Suppressor macrophage treated with lipopolysaccharide for 4 hours (primary cell): ENCODE measurements at places on chromosomes 2 and 18.
A peak's percentile ranks its signal among the peaks of the same experiment; 100 is the strongest.

GRCh38 chr2:67948506-67948905 is 114.3 kb downstream of the C1D start:
- DNase-seq, result no peak

GRCh38 chr2:37060446-37060845 is 23.7 kb downstream of the HEATR5B start:
- no peak for DNase-seq

- no peak for DNase-seq
Observed at GRCh38 chr2:2530334-2530733, 199.3 kb upstream of the MYT1L start.

- no peak for DNase-seq
Observed at GRCh38 chr2:75428646-75429443, 131.9 kb downstream of the EVA1A start.

- DNase-seq, result no peak
Observed at GRCh38 chr2:179050755-179051154, 818 bp upstream of the CCDC141 start.

- no peak for DNase-seq
Observed at GRCh38 chr18:5969989-5970403, 74.7 kb upstream of the TMEM200C start.

DNA sequence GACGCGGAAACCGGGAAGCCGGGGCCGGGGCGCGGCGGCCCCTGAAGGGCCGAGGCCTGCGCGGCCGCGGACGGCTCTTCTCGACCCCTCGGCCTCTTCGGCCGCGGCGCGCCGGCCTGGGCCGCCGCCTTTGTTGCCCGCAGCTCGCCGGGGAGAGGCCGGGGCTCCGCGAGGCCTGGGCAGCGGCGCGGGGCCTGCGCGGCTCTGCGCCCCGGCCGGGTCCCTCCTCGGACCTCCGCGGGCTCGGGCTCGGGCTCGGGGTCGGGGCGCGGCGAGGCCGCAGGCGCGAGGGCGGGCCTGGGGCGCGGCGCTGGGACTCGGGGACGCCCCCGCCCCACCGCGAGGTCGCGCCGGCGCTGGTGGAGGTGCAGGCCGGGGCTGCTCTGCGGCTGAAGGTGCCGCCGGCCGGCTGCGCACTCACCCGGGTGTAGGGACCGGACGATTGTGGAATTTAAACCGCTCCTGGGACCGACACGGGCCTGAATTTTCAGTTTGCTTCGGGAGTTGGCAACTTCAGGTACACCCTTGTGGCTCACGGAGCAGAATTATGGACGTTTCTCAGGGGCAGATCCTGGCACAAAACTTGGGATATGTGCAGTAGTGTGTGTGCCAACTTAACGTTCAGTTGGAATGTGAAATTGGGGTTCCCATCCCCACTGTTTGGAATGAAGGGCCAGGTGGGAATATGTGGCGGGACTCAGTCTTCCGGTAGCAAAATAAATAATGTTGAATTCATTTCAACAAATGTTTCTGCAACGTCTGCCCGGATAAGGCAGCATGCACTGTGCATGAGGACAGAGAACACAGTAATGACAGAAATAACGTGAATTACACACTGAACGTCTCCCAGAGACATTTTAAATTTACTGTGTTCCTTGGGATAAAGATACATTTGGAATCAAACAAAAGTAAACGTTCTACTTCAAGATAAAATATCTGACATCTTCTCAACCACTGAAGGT is 787 bp downstream of the SOCS6 start:
- peak; percentile 42 for DNase-seq

DNA sequence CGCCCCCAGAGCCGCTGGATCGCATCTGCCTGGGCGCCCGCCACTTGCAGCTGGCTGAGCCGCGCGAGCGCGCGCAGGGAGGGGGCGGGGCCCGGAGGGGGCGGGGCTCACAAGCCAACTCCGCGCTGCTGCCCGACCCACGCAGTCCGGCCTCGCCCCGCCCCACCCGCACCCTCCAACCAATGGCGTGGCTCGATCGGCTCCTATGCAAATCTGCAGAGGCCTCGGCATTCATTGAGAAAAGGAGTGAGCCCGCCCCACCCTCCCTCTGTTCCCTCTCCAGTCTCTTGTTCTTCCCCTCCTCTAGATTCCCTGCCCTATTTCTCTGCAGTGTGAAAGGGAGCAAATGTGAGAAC is at the start of gene ALK:
Gene ALK, minus strand, starts transcription at position 27 of the 356 bp plus-strand sequence. CDS start 927 bp downstream, outside the sequence.
- peak; percentile 67 for DNase-seq

DNA sequence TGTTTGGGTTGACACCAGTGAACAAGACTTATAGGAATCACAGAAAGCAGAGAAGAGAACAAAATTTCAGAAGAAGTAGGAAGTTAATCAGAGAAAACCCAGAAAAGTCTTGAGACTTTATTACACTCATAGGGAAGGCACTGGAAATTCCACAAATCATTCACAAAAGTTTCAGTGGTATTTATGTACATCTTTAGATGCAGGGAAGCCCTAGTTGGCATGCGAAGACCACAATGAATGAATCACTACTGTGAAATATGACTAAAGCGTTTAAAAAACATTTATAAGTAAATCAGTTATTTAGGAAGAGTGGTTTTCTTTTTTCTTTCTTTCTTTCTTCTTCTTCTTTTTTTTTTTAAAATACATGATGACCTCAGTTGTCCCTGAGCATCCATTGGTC is 105.1 kb downstream of the NUP35 start:
- no peak for DNase-seq

DNA sequence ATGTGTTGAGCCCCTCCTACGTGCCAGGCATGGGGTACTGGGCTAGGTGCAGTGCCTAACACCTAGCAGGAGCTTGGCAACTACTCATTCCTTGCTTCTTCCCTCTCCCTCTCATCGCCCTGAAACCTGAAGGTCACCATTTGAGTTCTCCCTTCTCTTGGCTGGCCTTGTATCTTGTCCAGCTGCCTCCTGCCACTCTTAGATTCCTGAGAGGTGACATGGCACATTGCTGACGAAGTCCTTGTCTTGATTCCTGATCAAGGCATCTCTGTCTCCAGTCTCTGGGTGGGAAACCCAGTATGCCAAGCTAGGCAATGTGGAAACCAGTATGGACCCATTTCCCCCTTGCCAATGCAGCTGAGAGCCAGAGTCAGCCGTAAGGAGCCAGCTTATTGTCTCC is 9.0 kb upstream of the EFR3B start:
- DNase-seq, result no peak

DNA sequence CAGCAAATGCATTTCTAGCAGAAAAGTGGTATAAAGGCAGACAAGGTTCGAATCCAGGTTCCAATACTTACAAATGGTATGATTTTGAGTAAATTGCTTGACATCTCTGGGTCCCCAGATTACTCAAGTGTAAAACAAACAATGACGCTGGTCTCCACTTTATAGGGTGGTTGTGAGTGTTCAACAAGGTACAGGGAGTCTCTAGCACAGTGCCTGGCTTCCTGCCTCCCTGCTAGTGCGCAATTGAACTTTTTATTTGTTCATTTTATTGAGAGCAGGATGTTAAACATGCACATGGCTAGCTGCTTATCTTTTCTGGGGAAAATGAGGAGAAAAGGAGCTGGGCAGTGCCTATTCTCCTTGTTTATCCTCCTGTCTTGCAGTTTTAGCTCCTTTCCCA is 74.9 kb upstream of the MYL1 start:
- no peak for DNase-seq

GRCh38 chr18:40874233-40874632 is 1080.8 kb upstream of the PIK3C3 start:
- no peak for DNase-seq

DNA sequence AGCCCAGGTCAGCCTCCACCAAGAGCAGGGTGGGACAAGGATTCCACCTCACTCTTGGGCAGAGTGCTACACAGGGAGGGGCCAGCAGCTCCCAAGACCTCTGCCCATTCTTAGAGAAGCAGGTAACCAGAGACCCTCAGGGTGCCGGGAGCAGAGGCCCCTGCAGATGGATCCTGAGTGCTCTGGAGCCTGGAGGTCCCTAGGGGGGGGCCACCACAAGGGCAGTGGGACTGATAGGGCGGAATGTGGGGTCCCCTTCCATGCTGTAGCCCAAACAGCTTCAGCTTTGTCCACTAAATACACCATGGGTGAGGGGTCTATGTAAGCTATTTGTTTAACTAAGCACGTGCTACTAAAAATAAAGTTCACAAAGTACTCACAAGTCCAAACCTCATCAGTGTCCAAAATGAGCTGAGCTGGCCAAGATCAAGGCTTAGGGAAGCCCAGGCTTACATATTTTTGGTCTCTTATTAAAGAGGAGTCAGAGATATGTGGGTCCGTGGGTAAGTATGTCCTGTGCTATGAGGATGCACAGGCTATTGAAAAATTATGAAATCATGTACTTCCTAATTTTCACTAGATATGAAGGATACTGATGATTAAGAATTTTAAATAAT is 21.5 kb upstream of the GPC1 start:
- DNase-seq, result no peak

DNA sequence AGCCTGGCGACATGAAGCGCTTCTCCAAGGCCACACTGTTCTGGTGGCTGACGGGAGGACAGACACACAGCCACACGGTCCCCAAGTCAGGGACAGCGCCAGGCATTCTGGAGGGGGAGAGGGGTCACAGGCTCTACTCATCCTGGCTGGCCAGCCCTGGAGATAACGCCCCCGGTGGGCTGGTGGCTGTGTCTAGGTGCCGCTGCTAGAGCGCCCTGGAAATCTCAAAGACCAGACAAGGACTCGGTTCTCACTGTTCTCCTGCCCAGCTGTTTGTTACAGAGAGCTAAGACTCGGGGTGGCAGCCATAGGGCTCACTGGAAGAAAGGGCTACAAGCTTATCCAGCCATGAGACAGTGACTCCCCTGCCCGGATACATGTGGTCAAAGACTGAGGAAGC is 72.0 kb downstream of the KCNF1 start:
- DNase-seq, result no peak

DNA sequence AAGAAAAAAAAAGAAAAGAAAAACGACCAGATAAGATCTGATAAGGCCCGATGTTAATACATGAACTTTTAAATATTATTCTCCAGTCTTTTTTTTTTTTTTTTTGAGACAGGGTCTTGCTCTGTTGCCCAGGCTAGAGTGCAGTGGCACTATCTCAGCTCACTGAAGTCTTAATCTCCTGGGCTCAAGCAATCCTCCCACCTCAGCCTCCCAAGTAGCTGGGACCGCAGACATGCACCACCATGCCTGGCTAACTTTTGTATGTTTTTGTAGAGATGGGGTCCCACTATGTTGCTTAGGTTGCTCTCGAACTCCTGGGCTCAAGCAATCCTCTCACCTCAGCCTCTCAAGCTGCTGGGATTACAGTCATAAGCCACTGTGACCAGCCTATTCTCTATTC is 1.6 kb downstream of the ABCG5 start:
- no peak for DNase-seq

DNA sequence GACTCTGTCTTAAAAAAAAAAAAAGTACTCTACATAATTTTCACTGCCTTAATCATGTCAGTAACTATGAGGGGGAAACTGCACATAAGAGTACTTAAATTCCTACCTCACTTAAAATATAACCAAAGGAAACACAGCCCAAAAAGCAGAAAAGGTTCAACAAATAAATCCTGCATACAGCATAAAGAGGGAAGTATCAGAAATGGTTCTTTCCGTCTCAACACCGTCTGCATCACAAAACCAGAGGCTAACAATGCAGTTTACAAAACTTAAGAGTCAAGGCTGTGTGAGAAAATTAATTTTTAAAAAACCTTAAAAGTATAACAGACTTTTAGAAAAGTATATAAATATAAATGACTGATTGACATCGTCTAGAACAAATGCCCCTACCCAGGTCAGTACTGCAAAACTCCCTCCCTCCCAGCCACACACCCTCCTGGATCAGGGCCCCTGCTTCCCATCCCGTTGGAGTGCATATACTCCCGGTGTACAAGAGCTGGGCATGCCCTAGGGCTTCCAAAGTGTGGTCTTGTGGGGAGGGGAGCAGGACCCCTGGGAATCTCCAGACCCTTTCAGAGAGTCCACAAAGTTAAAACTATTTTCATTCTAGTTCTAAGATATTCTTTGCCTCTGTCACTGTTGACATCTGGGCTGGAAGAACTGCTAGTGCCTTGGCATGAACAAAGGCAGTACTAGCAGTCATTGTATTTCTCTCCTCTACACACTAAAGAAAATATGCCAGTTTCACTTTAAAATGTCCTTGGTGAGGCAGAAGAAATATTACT is 67.0 kb upstream of the SERTAD2 start:
- no peak for DNase-seq

- DNase-seq, result no peak
Observed at GRCh38 chr2:46564811-46565241, 85.5 kb downstream of the TMEM247 start.

- DNase-seq, result no peak
Observed at GRCh38 chr18:74373428-74373827, 57.8 kb downstream of the C18orf63 start.

DNA sequence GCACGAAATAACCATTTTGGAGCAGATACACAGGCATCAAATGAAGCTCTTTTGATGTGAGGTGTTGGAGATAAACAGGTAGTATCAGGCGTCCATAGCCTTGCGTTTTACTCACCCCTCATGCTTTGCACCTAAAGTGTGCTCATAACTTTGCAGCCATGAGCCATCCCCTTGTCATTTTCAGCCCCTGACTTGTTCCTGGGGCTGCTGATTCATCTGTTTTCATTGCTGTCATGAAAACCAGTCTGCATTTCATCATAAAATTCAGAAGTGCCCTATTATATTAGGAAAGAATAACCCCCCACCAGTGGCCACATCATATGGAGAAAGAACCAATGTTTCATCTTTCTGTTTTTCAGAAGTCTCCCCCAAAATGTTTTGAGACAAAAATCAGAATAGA is 329.7 kb upstream of the NRP2 start:
- no peak for DNase-seq

DNA sequence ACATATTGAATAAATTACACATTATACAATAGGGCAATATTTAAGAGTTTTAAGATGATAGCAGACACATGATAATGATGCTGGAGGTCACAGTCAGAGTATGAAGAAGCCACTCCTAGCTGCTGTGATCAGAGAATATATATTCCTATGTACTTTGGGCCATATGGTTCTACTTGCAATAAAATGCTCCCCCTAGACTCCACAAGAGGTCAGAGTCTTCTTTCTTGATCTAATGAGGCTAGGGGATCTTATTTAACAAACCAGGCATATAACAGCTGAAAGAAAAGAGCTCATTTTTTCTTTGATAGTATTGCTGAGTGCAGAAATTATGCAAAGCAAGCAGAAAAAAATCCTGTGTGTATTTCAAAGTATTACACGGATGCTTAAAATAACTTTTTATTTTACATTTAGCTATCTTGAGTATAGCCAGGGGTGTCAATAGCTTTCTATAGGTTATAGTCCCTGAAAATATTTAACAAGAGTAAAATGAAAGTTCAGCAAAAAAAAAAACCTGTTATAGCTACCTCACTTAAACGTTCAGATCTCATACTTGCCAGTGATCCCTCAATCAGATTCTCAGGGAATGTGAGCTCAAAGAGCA is 748.7 kb upstream of the CHAC2 start:
- DNase-seq, result no peak
